Sigmoid colon (tissue), 7 donors: ENCODE measurements at places on chromosomes 12 and 14.

DNA sequence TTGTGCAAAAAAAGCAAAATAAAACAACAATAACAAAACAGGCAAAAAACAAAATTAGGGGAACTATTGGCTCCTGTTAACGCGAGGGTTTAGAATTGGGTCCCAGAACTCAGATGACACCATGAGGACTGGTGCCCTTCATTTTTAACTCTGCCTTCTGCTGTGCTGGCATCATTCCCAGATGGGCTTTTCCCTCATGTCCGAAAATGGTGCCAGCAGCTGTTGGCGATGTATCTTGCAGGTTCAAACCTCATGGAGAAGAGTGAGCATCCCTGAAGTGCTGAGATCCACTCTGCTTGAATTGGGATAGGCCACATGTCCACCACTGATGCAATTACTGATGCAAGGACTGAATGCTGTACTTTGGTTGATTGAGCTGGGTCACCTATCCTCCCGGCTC is 61.1 kb downstream of the MYRFL start:
- H3K4me1 ChIP-seq = no peaks in the 10 kb centered on the region
- H3K4me3 ChIP-seq = no peak overlapping the region
- DNase-seq = no peak
- no peaks in the 10 kb centered on the region for H3K27me3 ChIP-seq
- no peaks in the 10 kb centered on the region for H3K36me3 ChIP-seq

GRCh38 chr14:101665478-101666078 is 95.9 kb upstream of the PPP2R5C start:
- H3K27ac ChIP-seq = no peak overlapping the region
- DNase-seq = no peak
- H3K4me1 ChIP-seq = no peaks in the 10 kb centered on the region
- no peak overlapping the region for H3K4me3 ChIP-seq

GRCh38 chr12:8870586-8870985 is 43.7 kb upstream of the PHC1 start:
- H3K36me3 ChIP-seq = no peaks in the 10 kb centered on the region
- no peaks in the 10 kb centered on the region for H3K4me1 ChIP-seq
- DNase-seq = no peak
- no peak overlapping the region for H3K4me3 ChIP-seq
- H3K27me3 ChIP-seq = no peaks in the 10 kb centered on the region

GRCh38 chr14:23149745-23150144 is 30.7 kb upstream of the CEBPE start:
- H3K27ac ChIP-seq = peak overlapping the region; percentile 81
- H3K4me1 ChIP-seq = no peaks in the 10 kb centered on the region
- DNase-seq = no peak
- no peak overlapping the region for H3K4me3 ChIP-seq
- H3K36me3 ChIP-seq = no peaks in the 10 kb centered on the region

DNA sequence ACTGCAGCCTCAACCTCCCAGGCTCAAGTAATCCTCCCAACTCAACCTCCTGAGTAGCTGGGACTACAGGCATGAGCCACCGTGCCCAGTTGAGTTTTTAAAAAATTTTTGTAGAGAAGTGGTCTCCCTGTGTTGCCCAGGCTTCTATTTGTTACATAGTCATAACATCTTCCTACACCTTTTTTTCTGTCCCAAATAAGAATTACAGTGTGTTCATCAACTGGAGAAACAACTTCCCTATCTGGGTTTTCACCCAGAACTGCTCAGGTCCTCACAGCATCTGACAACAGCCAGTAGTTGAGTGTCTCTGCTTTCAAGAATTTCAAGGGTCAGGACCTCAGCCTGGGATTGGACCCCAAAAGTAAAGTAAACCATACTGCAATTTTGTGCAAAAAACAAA is 235.2 kb upstream of the AMIGO2 start:
- H3K4me1 ChIP-seq = no peaks in the 10 kb centered on the region
- H3K36me3 ChIP-seq = no peaks in the 10 kb centered on the region
- H3K4me3 ChIP-seq = no peak overlapping the region
